ENCODE measurements at places on chromosomes 1 and 21.

DNA sequence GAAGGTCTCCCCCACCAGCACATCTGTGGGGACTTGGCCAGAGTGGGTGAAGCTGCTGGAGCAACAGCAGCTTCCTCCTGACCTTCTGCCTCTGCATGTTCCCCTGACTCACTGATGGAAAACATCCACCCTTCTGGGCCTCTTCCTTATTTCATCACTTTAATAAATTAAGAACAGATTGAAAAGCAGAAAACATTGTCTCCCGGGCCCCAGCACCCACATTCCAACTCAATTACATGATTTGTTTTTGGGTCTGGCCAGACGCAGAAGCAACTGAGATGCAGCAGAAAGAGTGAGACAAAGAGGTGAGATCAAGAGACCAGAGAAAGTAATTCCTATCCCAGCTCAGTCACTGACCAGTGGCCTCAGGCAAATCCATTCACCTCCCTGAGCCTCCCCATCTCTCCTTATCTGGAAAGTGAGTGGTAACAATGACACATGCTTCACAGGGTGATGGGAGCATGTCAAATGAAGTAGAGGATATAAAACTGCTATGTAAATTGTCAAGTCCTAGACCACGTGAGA is 157.1 kb downstream of the ELAVL4 start:
- no peak for DNase-seq

DNA sequence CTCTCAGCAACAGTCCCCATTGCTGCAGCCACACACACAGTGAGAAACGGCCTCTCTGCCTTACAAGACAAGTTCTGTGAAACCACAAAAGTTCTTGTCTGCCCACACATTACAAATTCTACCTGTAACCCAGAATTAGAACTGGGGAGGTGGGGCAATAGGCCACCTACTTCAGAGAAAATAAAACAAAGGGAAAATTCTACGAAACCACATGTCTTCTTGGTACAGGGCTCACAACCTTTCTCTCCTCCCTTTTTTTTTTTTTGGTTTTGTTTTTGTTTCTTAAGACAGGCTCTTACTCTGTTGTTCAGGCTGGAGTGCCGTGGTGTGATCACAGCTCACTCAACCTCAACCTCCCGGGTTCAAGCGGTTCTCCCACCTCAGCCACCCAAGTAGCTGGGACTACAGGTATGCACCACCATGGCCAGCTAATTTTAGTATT is 30.2 kb downstream of the LPAR3 start:
- no peak for DNase-seq

GRCh38 chr21:46295177-46295770 is 9.1 kb downstream of the YBEY start:
- no peak for DNase-seq

- no peak for DNase-seq
Measured at GRCh38 chr1:9384751-9385245, 92.1 kb downstream of the SPSB1 start.

GRCh38 chr1:62621907-62622306 is 24.6 kb downstream of the ANGPTL3 start:
- DNase-seq, result no peak

- DNase-seq, result no peak
Measured at GRCh38 chr1:240058049-240058448, 33.6 kb upstream of the FMN2 start.

DNA sequence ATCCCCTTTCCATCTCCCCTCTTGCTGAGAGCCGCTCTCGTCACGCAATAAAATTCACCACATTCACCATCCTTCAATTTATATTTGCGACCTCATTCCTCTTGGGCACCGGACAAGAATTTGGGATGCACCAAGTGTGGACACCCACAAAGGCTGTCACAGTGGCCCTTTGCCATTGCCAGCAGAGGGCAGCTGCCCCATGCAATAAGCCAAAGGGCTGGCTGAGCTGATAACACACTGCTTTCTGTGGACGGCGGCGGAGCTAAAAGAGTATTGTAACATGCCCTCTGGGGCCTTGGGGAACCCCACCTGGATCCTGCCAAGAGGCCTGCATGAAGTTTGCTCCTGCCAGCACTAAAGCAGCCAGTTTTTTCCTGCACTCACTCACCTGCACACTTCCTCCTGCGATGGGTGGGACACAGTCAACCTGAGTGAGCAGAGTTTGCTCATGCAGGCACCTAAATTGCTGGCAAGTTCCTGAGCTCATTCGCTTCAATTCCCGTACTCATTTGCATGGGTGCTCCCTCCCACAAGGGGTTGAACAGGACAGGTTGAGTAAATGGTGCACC is 792.3 kb upstream of the ADAMTS5 start:
- DNase-seq, result no peak

GRCh38 chr1:146035048-146035423 is 13.5 kb upstream of the HJV start:
- no peak for DNase-seq

- DNase-seq, result no peak
Measured at GRCh38 chr1:3746389-3746829, 5.8 kb upstream of the CCDC27 start.

DNA sequence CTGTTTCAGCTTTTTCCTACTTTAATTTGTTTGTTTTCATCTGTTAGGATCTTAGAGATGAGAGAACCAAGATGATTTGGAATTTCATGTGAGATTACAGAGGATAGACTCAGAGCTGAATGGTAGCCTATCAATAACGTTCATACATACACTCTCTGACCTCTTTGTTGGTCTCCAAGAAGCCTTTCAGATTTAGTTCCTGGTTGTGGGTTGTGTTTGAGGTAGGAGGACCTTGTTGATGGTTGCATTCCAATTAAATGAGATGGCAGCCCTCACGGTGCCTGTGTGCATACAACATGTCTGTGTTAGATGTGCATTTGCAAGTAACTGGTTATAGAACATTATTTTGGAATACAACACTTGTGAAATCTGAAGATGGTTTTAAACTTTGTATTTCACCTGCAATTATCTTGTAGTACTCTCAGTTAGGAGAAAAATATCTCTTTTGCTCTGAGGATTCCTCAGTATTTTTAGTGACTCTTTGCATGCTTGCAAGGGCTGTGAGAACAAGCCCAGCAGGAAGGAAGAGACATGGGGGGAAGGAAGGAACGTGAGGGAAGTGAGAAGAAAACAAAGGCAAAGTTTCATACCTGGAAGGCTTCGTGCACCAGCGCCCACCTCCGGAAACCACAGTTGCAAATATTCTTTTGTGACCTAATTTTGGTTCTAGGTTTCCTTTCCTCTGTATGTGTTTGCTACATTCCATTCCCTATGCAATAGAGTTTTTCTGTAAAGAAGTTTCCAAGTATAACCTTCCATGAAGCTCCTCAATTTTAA is 291.8 kb downstream of the DISC1 start:
- no peak for DNase-seq

DNA sequence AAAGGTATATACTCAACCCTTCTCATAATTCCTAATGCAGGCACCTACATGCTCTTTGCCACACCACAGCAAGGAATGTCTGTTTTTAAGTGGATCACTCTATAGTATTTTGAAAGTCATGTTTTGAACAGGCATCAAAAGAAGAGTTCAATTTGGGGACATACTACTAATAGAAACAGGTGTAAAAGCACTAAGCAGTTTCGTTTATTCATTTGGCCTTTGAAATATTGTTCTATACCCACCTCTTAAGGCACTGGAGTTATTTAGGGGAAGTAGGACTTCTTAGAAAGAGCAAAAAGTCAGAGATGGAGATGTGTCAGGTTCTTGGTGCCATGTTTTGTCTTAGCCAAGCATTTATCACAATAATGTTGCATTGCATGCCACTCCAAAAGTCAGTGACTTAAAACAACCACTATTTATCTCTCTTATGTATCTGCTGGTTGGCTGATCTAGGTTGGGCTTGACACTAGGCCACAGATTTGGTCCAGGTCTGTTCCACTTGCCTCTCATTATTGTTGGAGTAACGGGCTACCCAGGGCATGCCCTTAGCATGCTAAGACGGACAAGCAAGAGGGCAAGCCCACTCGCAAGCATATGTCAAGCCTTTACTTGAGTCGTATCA is 107.5 kb downstream of the RGL1 start:
- no peak for DNase-seq

- DNase-seq, result peak; percentile 78
Measured at GRCh38 chr1:205321162-205321958, at the start of gene NUAK2. NUAK2 (minus strand) TSS chr1:205321745; CDS start chr1:205321628, 117 bp downstream.

GRCh38 chr1:7299329-7299799 is 471.7 kb upstream of the VAMP3 start:
- DNase-seq, result no peak

DNA sequence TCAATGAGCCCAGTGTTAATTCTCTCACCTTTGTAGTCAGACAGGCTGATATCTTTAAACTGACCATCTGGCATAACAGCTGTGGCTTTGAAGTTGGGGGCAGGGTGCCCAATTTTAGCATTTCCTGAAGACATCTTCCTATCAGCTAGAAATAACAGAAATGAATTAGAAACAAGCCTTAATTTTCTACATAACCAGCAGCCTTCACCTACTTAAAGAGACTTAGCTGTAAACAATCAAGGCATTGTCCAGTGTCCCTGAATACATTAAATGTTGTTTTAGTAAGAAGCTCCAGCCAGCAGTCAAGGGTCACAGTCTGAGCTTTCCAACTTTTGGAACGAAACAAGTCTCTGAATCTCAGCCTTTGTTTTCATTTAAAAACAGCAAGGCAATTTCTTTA is 2.8 kb downstream of the PRDX1 start:
- no peak for DNase-seq

GRCh38 chr1:154621875-154622274 is 13.9 kb upstream of the ADAR start:
- DNase-seq, result no peak

DNA sequence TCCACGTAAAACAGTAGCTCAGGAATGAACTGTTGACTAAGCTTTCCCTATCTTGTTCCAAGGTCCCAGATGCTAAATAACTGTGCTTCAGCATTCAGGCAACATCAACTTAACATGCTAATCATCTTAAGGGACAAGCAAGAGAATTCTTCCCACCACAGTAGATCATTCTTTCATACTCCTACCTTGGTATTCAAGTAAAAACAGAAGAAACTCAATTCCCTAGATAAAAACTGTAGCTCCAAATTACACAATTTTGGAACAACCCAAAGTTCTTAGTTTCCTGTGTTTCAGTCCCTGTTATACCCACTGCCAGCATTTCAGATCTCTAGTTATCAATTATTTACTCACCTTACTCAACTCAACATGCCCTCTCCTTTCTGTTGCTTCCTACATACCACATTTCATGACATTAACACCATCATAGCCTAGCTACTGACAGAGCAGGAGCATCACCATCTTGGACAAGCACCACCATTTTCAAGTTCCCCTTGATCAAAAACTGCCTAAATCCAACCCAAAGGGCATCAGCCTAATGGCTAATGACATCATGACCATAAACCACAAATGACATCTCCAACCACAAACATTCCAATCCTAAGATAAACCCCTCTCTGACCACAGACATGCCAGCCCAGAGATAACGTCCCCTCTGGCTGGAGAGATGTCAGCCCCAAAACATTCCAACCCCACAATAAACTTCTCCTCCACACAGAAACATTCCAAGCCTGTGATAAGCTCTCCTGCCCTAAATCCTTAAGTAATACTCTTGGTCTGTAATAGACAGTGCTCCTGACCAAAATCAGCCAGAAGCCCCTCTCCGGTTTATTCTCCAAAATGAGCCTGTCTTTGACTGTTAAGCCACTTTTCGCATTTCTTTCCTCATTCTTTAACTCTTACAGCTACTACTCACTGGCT is 191.2 kb downstream of the RERE start:
- no peak for DNase-seq

DNA sequence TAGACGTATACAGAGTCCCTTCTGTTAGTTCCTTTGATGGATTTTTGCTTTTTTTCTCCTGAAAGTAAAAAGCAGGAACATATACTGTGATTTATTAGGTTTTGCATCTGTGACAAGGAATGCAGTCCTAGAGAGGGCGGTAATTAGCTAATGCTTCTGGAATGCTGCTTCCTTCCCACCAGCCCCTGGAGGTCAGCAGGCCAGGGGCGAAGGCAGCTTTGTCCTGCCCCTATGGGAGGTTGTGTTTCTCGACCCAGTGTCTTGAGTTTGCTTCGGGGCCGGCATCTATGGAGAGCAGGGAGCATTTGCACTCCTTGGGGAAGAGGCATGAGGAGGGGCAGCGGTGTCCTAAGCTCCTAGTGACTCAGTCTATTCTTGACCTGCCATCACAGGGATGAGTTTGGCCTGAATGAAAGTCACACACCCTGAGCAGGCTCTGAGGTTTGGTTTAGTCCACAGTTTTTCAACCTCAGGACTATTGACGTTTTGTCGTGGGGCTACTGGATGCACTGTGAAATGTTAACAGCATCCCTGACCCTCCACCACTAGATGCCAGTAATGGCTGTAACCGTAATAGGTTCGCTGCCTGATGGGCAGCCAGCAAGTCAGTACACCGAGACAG is 85.0 kb upstream of the KCNJ15 start:
- DNase-seq, result no peak

- no peak for DNase-seq
Measured at GRCh38 chr21:39855595-39855994, 11.6 kb upstream of the PCP4 start.

- no peak for DNase-seq
Measured at GRCh38 chr1:110626889-110627288, 20.7 kb upstream of the KCNA2 start.

DNA sequence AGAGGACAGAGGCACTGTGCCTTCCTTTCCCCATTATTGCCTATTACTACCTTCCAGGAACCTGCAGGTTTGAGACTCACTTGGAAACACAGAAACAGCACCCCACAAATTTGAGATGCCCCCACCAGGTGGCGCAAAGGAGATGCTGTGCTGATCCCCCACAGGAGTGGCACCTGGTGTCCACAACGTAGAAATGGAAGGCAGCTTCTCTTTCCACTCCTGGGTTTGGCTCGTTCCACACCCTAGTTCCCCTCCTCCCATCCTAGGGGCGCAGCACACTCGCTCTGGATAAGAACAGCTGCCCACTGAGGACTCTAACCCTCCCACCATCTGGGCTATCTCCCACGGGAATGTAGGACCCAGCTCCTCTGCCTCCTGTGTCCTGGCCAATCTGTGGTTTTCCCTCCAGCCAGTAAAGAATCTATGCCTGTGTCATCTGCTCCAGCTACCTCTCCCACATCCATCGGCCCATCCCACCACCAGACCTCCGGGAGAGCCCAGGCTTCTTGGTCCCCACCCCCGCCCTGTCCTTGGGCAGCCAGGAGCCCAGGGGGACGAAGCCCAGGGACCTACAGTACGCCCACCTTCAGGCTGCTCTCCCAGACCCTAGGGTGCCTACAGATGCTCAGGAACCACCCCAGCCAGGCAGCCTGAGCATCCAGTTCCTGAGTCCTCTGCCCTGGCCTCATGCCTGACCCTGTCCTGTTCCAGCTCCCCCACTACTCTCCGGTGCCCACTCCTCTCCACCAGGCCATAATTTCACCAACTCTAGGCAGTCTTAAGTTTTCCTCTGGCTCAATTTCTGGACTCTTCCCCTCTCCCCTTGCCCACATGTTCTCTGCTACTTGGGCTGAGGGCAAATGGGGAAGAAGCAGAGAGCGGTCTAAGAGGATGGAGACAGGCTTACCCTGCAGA is 549 bp downstream of the THBS3 start:
- DNase-seq, result peak; percentile 83

DNA sequence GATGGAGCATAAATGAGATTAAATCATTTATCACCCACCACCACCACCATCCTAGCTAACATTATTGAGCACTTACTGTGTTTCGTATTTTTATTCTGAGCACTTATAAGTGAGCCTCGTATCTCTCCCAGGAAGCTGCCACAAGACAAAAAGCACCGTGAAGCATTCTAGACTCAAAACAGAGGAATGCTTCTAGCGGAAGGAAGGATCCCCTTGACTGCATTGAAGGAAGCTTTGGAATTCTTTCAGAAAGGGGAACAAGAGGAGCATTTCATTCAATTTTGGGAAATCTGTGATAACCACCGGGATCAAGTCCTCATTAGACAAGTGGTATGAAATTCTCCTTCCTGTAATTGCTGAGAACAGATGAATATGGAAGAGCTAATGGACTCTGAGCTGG is 66.3 kb downstream of the PTPN14 start:
- DNase-seq, result no peak
